ENCODE measurements at places on chromosomes 12 and 14.

DNA sequence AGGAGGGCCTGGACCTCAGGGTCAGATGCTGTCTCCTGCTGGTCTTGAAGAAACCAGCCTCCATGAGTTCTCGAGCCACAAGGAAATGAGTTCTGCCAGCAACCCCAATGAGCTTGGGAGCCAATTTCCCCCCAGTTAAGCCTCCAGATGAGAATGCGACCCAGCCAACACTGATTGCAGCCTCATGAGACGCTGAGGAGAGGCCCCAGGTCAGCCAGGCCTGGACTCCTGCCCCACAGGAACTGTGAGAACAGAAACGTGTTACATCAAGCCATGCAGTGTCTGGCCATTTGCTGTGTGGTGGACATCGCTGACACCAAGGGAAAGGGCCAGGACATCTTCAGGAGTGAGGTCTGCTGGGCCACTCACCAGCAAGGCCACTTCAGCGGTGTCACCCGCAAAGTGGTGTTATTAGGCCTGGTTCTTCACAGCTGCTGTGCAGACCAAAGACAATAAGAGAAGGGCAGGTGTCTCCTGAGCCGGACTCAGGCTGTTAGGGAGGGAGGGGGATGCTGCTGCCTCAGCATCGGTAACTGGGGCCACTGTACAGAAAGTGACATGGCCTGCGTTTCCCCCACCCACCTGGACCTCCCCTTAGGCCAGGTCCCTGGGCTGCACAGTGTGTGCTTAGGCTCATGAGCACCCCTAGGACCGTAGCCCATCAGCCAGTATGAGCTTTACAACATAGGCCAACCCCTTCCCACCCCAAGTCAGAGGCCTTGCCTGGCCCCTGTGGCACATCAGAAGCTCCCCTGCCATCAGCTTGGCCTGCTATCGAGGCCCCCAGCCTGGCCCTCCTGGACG is 272.4 kb upstream of the RTL1 start:
- DNase-seq = peak; percentile 26

DNA sequence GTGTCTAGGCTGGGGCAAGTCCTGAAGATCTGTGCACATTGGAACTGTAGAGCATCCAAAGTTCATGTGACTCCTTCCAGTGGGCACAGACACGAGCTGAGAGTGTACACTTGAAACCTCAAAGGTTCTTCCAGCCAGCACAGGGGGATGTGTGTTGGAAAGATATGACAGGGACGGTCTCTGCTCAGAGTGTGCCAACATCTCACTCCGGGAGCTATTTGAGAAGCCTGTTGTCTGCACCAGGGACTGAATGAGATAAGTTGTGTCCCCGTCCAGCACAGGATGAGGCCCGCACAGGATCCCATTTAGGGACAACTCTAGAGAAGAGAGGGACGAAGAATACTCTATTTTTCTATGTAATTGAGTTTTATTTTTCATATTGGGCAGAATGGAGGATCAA is 136.3 kb downstream of the SNAPC1 start:
- no peak for DNase-seq

- DNase-seq = no peak
Observed at GRCh38 chr14:77004711-77005460, 23.6 kb downstream of the IRF2BPL start.

DNA sequence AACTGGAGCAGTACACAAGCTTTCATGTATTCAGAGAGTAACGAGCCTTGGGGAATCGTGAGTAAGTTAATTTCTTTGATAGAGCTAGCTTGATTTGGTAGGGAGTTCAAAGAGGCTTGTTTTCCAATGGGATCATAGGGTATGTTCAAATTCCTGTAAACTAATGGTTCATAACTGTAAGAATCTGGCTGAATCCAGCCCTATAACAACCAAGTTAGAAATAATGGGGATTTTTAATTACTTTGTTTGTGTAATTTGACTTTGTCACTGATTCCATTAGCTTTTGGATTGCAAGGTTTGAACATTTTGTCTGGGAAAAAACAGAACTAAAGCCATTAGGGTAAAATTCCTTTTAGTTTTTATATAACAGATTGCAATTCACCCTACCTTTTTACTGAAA is 94.0 kb downstream of the WNK1 start:
- no peak for DNase-seq

- no peak for DNase-seq
Observed at GRCh38 chr14:53060046-53060445, 93.1 kb downstream of the DDHD1 start.

DNA sequence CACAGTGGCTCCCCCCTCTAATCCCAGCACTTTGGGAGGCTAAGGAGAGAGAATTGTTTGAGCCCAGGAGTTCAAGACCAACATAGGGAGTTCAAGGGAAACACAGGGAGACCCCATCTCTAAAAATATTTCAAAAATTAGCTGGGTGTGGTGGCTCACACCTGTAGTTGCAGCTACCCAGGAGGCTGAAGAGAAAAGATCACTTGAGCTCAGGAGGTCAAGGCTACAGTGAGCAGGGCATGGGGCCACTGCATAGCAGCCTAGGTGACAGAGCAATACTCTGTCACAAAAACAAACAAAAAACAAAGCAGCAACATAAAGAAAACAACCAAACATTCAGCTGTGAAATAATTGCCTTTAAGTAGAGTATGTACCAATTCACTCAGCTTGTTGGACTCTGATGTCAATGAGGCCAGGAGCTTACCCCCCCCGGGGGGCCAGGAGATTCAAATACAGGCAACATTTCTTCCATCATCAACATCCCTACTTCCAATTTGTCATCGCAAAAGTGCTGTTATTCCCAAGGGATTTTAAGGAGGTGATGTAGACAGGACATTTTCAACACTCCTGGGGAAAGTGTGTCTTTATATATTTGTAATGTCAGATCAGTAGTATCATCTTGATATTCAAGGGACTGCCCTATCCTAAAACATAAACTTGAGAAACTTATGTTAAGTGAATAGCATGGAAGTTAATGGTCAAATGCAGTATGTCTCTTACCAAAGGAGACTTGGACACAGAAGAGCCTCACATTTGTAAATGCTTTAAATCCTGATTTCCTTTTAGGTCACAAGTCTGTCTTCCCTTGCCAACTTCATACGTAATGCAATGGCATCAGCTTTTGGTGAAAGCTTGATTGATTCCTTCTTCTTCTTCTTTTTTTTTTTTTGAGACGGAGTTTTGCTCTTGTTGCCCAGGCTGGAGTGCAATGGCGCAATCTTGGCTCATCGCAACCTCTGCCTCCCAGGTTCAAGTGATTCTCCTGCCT is 40.6 kb upstream of the AEBP2 start:
- no peak for DNase-seq

GRCh38 chr12:18580706-18581105 is 157.1 kb downstream of the PLCZ1 start:
- DNase-seq = no peak

GRCh38 chr12:124625867-124626675 is 58.7 kb upstream of the NCOR2 start:
- no peak for DNase-seq

GRCh38 chr12:132834181-132834711 is 5.6 kb upstream of the GOLGA3 start:
- no peak for DNase-seq

DNA sequence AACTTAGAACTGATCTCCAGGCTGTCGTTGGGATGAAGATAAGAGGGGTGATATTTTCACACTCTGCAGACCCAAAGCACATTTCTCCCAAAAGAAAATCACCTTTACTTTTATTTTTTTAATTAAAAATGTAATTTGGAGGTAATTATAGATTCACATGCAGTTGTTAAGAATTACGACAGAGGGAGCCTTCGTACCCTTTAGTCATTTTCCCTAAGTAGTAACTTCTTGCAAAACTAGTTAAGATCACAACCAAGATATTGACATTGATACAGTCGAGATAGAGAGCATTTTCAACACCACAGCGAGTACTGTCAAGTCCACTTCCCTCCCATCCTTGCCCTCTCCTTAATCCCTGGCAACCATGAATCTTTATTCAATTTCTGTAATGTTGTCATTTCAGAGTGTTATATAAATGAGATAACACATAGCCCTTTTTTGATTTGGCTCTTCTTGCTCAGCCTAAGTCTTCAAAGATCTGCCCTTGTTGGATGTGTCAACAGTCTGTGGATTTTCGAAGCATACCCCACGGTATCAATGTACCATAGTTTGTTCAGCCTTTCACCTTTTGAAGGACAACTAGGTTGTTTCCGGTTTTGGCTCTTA is 39.6 kb downstream of the DNAH10 start:
- no peak for DNase-seq

DNA sequence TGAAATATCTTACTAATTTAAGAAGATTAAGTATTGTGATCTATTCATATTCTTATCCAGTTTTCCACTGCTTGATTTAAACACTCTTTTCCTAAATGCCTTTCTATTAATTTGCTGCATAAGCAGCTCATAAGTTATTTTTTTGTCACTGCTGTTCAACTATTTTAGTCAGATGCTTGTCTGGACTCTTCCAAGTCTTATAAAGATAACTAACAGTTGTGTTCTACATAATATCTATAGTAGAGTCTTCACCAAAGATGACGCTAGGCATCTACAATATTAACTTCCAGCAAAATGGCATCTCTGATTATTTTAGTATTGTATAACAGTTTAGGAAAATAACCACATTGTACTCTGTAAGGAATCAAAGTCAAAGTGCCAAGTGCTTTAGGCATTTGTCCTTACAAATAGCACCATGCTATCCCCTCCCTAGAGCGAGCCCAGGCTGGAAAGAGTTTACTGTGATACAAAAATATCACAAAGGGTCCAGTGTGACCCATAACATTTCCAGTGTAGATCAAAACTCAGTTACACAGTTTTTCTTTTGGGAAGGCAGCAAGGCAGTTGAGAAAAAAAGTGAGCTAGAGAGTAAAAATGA is 98.2 kb downstream of the DENND5B start:
- DNase-seq = no peak

DNA sequence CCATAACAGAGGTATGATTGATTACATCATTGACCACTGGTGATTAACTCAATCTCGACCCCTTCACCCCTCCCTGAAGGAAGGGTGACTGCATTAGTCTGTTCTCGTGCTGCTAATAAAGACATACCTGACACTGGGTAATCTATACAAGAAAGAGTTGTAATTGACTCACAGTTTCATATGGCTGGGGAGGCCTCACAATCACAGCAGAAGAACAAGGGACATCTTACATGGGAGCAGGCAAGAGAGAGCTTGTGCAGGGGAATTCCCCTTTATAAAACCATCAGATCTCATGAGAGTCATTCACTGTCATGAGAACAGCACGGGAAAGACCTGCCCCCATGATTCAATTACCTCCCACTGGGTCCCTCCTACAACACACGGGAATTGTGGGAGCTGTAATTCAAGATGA is 55.9 kb upstream of the TMCC3 start:
- no peak for DNase-seq

DNA sequence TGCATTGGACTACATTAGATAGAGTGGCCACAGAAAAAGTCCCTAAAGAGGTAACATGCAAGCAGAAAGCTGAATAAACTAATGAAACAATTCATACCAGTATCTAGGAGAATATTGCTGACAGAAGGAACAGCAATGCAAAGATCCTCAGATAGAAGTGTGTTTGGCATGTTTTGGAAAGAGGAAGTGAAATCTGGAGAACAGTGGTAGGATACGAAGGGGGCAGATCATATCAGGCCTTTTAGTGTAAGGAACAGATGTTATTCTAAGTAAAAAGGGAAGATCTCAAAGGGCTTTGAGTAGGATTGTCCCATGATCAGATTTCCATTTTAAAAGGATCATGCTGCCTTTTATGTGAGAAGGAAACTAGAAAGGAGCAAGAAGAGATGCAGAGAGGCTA is 342.9 kb downstream of the PAWR start:
- DNase-seq = no peak

DNA sequence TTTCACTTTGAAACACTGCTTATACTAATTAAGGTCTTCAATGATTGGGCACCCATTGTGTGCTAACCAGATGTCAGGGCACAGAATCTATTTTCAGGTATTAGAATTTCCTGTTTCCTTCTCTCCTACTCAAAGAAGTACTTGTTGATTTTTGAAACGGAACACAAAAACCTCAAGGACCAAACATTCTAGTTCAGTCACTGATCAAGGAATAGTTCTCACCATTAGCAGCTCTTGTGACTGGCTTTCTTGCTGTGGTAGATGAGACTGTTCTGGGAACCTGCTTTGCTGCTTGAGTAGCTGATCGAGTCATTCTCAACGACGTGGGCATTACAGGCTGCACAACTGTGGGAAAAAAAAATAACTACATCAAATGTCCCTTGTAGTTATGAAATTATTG is 11.0 kb downstream of the DLGAP5 start:
- no peak for DNase-seq

GRCh38 chr12:12622418-12622817 is 10.7 kb downstream of the CREBL2 start:
- no peak for DNase-seq

DNA sequence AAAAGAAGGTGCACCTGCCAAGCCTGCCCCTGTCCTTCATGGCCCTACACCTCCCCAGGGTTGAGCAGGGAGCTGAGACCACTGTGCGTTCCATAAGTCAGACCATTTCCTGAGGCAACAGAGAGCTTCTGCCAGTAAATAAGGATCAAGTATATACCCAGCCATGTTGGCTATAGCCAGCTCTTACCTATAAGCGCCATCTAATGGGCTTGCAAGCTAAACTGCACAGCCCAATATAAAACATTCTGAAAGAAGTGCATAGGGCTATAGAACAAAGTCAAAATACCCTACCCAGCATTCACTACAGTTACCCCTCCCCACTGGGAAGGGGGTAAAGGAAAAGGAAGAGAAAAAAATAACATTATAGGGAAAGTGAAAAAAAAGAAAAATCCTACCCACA is 59.3 kb upstream of the SCAF11 start:
- no peak for DNase-seq

GRCh38 chr12:63955831-63956666 is 111.5 kb downstream of the SRGAP1 start:
- DNase-seq = no peak

GRCh38 chr12:70966996-70967790 is 46.7 kb upstream of the PTPRR start:
- no peak for DNase-seq

DNA sequence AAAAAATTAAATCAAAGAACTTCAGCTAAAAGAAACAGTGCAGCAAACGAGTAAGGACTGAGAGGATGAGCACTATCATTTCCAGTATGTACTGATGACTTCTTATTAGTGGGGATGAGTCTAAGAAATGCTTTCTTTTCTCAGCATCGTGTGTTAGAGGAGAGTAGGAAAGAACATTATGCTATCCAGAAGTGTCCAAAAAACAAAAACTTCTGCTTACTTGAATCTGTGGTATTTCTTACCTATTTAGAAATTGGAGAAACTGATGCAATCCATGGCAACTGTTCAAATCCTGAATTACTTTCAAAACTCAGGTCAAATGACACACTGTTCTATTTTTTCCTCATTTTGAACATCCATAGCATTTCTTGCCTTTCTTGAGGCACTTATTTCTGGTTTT is 23.7 kb downstream of the ABCD2 start:
- DNase-seq = no peak

GRCh38 chr12:94783343-94783742 is 133.0 kb upstream of the TMCC3 start:
- no peak for DNase-seq

DNA sequence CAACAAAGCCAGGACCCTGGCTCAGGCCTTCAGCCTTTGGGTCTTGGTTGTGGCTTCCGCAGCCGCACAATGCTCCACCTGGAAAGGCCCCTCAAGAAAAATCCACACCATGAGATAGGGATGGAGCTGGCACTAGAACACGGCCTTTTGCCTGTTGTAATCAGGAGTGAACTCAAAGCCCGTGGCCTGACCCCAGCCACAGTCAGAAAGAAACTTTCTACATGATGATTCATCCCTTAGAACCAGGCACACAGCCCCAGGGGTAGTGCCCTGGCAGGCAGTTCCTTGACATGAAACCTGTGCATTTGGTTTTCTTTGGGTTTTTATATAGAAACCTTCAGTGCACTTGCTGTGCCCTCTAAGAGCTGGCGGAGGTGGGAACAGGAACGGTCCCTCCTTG is 5.1 kb downstream of the CLMN start:
- DNase-seq = no peak

GRCh38 chr14:22489244-22489545 is 99.8 kb downstream of the DAD1 start:
- DNase-seq = no peak

Data from NCI-H774 (cell line).